ENCODE measurements at places on chromosomes 4 and X. TPM values are rescaled to one million over a fixed set of nuclear protein-coding genes. Genes with fewer than 3 reads are reported as not detected.
A peak's percentile ranks its signal among the peaks of the same experiment; 100 is the strongest.

GRCh38 chr4:78056265-78057129 lies 626 bp upstream of the FRAS1 start:
- peak; percentile 72 for DNase-seq

The XG gene
- total RNA-seq = 1.3 TPM

GRCh38 chr4:82380344-82380743 lies 6.6 kb upstream of the HNRNPD start:
- no peak for DNase-seq

The VCX3A gene
- not detected for total RNA-seq

DNA sequence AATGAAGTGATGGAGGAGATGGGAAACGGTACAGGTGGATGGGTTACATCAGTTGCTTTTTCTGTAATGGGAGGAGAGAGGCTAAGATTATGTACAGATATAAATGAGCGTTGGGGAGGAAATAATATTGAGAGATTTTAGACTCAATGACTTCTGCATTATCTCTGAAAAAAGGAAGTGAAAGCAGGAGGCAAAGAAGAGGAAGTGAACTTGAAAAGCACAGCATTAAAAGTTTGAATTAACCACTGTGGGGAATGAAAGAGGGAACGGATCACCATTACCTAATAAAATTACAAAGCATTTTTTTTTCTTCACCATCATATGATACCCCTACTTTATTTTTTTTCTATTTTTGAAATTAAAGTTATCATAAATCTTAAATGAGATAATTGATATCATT lies 1025.5 kb downstream of the RPA4 start:
- no peak for DNase-seq

The TLR3 gene
- 3.0 TPM for total RNA-seq

The ZNF157 gene
- 0.19 TPM for total RNA-seq

The EDA gene
- 13.1 TPM for total RNA-seq

DNA sequence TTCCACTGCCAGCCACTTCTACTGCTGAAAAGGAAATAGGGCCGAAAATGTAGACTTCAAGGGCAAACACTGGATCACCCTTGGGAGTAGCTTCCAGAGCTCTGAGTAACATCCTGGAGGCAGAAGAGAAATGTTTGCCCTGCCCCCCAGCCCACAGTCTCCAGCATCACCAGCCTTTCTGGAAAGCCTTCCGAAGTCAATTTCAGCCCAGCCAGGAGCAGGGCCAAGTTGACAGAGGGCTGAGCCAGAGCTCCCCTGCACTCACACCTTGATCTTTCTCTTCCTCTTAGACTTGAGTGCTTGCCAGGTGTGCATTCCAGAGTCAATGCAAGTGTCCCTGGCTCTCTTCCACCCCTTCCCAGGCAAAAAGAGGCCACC lies 35.2 kb downstream of the SLC25A5 start:
- DNase-seq = no peak

DNA sequence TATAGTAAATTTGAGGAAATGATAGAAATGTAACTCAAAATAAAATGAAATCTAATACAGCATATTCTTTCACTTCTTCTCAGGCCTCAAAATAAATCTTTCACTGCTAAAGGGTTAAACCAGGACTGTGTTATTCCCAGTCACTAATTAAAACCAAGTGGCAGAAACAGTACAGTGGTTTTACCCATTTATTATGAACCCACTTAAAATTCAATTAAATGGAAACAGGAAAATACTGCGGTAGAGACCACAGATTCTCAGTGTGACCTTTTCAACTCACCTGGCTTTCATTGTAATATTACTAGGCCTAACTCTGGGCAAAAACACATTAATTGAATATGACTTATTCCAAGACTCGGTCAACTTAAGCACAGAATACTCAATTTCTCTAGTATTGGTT lies 176.5 kb upstream of the DKK2 start:
- DNase-seq = no peak

DNA sequence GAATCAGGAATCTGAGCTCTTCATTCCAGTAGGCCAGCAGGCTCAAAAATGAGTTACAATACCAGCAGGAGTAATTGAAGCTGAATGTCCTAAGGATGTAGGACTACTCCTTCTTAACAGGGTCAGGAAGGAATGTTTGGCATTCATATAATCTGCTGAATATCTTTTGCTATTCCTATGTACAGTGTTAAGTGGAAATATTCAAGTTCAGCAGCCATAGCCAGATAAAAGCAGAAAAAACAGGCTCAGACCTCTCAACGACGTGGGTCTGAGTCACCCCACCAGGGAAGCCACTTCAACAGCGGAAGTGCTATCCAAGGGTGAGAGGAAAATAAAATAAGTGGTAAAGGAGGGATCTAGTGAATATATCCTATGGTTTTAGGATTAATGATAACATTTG lies 577.0 kb downstream of the SPOCK3 start:
- no peak for DNase-seq

- no peak for DNase-seq
Observed at GRCh38 chr4:168892475-168892874, 117.6 kb downstream of the CBR4 start.

GRCh38 chrX:124217304-124218251 lies 114.9 kb upstream of the TEX13D start:
- no peak for DNase-seq

DNA sequence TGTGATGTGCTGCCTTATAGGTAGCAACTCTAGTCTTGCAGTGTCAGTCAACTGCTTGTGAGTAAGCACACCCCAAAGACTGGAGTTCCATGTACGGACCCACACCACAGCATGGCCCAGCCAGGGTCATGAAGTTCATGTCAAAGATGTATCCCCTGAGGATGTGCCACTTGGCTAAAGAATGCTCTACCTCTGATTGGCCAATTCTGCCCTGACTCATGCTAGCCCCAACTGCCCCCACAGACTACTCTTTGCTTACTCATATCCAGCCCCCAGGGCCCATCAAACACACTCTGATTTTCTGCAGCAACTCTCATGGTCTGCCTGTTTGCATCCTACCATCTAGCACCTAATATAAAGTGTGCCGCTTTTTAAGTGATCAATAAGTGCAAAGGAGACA lies 62.5 kb downstream of the CHRDL1 start:
- no peak for DNase-seq

- DNase-seq = no peak
Observed at GRCh38 chr4:153643406-153644383, 40.4 kb upstream of the TLR2 start.

DNA sequence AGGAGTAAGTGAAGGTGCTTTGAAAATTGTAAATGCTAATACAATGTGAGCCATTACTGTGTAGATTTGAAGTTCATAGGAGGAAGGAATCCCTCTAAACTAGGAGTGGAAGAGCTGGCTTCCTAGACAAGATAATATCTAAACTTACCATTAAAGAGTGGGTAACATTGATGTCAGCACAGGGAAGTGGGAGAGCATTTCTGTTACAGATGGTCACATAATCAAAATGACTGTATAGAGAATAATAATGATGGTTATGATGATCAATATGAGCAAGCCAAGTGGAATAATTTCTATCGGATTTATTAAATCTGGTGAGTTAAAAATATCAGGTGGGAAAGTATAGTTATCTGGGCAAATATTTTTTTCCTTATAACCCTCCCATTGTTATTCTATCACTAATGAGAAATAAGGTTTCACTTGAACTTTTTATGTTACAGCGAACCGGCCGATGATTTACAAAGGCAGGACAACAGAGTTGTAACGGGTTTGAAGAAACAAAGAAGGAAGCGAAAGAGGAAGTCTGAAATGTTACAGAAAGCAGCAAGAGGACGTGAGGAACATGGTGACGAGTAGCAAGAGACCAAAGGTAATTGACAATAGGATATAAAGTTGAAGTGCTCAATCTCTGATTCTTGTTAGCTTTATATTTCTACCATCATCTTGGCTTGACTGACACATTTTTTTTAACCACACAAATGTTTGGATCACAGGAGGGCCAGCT lies 43.5 kb downstream of the FMR1NB start:
- DNase-seq = no peak

The FRG2 gene
- not detected for total RNA-seq

The ABHD18 gene
- total RNA-seq = 7.2 TPM

The IL1RAPL1 gene
- total RNA-seq = 1.2 TPM

DNA sequence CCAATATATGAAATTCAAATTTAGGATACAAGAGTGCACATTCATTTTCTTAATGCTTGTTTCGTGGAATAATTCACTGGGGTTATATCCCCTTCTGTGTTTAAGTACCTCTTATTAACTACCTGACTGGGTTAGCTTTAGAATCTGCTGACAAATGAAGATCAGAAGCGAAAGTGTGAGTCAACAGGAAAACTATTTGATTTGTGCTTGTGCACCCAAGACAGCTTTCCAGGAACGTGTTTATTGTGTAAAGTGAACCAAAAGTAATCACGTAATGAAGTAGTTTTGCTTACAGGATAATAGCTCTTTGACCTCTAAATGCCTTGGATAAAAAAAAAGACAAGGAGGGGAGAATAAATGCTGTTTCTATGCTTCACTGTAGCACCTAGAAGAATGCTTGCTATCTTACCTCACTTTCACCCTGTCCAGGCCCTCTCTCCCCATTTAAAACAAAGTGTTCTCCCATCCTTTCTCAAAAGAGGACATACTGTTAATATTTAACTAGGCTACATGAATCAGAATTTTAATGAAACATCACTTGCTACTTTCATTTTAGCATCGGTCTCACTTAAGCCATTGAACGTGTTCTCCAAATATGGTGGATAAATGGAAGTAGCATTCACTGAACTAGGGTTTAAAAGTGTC lies 141.9 kb downstream of the THOC2 start:
- no peak for DNase-seq

The SAP30 gene
- total RNA-seq = 25.4 TPM

The POU4F2 gene
- not detected for total RNA-seq
